ENCODE measurements at places on chromosomes 7 and 10.

- DNase-seq: no peak
Measured at GRCh38 chr10:30415593-30415992, 18.4 kb upstream of the MAP3K8 start.

- no peak for DNase-seq
Measured at GRCh38 chr10:75407713-75408508, 6.3 kb upstream of the ZNF503 start.

DNA sequence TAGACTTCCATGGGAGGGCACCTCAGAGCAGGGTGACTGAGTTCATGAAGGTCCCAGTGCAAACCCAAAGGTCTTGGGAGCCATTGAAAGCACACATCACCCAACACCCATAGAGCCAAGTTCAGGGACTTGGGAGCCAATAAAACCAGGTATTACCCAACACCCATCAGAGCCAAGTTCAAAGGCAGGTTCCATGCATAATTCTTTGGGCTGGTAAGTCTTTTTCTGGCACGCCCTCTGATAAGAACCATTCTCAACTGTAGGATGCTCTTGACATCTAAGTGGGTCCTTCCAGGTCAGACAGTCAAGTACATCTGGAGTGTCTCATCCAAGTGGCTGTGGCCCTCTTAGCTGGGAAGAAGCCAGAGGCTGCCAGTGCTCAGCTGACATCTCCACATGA lies 63.2 kb downstream of the EBF3 start:
- DNase-seq: no peak

- no peak for DNase-seq
Measured at GRCh38 chr10:108169846-108170245, 1005.3 kb upstream of the SORCS1 start.

DNA sequence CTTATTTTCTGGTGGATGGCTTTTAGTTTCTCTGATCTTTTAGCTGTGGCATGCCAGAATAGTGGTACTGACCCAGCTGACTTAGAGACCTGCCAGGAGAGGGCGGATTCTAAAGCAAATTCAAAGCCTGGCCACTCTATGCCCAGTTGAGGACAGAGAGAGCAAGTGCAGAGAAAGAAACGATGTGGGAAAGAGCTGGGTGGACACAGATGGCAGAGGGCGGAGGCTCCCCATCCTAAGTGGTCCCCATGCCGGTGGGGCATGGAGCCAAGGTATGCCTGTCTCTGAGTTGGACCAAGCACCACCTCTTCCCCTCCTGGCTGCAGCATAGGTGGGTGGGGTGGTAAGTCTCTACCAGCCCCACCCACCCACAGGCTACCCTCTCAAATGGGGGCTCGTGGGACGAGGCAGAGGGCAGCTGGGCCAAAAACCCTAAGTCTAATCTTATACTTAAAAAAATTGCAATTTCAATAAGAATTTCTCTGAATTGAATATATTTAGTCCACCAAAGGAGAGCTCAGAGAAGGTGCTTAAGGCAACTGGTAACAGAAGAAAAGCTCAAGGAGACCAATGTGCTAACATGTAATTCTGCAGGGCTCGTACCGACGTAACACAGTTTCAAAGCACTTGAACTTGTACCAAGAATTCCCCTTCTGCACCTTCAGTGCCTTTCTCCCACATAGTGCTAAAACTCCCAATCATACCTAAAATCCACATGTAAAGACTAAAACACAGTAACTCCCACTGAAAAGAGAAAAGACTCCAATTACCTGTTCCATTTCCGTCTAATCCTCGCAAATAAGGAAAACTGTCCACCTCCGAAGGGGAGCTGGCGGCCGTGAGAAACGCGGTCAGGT lies 85.7 kb upstream of the NMT2 start:
- no peak for DNase-seq

GRCh38 chr7:127546313-127546712 lies 39.1 kb downstream of the GCC1 start:
- no peak for DNase-seq

DNA sequence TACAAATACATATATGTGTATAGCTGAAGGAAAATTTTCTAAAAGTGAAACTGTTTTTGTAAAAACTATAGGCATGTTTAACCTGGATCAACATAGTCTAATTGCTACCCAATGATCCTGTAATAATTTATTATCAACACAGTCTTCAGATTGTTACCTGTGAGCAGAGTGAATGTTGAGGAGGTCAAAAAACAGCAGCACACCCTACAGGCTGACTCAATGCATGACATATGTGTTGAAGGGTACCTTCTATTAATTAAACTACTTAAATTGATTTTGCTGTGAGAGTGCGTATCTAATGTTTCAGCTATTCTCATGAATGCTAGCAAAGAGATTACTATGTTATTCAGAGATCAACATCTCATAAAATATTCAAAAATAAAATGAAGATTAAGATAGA lies 411.4 kb downstream of the TNS3 start:
- DNase-seq: no peak

GRCh38 chr7:4265066-4265465 lies 417.0 kb upstream of the FOXK1 start:
- no peak for DNase-seq

GRCh38 chr7:50721160-50721559 lies 61.5 kb downstream of the GRB10 start:
- no peak for DNase-seq

DNA sequence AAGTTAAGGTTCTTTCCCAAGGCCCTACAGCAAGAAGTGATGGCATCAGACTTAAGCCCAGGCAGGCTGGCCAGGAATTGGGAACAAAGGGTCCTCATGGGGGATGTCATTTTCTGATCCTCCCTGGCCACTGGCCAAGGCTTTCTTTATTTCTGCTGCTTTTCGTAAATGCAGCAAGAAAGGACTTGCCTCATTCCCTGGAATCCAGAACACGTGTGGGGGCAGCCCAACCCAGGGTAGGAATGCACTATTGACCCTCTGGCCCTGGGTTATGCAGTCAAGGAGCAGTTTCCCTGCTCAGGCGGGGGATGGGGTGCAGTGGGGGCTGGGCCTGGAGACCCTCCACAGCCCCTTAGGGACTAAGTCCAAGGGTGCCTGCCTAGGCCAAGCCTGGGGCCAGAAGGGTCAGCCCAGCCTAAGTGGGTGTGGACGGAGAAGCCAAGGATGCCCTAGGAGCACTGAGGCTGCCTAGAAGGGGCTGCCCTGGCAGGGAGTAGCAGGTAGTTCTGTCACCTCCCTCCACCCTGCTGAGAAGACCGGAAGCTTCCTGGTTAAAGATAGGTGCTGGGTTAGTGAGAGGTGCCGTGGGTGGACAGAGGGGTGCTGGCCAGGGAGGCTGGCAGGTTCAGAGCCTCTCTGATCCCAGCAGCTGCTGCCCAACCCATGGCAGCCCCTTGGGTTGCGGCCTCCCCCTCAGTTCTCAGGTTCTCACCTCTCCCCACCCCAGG lies 179.2 kb downstream of the SH3PXD2A start:
- DNase-seq: no peak

DNA sequence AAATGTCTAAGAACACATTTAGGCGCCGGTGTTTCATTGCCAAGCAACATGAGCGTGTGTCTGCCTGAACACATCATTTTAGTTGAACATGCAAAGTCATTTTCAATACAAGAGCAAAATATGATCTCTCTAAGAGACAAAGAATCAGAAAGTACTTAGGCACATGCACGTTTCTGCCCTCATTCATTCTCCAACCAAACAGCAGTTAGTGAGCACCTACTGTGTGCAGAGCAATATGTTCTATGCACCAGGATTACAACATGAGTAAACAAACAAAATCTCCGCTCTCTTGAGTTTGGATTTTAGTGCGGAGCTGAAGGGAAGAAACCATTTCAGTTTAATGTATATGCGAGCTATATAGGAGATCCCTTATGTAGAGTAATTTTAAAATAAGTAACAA lies 71.6 kb upstream of the KLF6 start:
- no peak for DNase-seq

- DNase-seq: no peak
Measured at GRCh38 chr10:130771491-130771946, 540.0 kb downstream of the TCERG1L start.

Measured in stromal cell of bone marrow (primary cell).